Mucosa of descending colon (tissue), 3 donors: ENCODE measurements at places on chromosomes 16 and 17. TPM values are rescaled to one million over a fixed set of nuclear protein-coding genes. Genes with fewer than 3 reads are reported as not detected.

DNA sequence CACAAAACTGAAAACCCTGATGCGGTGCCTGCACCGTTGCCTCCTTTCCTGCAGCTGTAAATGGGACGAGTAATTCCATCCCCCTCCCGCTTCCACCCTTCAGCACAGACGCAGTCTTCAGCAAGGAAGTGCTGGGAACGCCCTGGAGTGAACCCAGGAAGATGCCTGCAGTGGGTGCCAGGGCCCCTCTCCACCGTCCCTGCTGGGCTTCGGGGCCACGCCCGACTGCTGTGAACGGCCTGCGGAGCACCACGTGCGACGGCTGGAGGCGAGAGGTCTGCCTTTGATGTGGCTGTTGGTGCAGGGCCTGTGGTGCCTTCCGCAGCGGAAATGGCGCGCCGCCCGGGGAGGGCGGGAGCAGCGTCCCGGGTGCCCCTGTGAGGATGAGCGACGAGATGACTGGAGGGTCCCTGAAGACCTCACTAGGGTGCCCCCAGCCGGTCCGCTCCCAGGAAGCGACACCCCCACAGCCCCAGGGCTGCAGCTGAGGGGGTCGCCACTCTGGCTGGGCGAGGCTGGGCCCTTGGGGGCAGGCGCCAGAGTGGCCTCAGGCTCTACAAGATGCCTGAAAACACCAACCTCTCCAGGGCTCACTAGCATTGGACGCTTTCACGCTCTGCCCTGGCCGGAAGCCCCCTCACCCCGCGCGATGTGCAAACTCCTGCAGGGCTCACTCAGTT, 749 bp upstream of the MC1R start:
- peak; percentile 92 for DNase-seq

DNA sequence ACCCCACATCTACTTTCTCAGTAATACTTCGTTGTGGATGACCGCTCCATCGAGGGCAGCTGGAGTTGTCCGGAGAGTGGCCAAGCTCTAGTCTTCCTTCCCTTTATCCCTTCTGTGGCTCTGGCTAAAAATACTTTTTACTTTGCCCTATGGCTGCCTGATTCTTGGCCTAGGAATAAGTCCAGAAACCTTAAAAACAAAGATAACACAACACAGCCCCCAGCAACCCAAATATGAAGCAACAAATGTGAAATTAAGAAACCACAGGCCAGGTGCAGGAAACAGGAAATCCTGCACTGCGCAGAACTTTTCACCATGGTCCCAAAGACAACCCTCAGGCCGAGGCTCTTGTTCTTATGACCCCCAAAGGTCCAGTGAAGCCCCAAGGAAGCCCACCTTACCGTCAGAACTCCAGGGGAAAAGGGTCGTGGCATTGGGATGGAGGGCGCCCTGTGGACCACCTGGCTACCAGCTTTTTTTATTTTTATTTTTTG, 26.0 kb downstream of the TK2 start:
- DNase-seq = no peak

GRCh38 chr16:56331399-56331798, 93.9 kb downstream of the AMFR start:
- no peak for DNase-seq

GRCh38 chr16:9365370-9365728, 273.9 kb downstream of the HAPSTR1 start:
- DNase-seq = no peak

DNA sequence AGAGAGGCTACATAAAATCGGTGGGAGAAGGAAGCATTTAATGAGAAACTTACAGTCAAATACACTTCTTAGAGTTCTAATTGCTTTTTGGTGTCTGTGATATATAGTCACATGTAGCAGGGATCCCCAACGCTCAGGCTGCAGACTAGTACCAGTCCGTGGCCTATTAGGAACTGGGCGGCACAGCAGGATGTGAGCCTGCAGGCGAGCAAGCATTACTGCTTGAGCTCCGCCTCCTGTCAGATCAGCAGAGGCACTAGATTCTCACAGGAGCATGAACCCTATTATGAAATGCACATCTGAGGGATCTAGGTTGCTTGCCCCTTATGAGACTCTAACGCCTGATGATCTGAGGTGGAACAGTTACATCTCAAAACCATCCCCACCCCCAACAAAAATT, 158.5 kb downstream of the TANC2 start:
- no peak for DNase-seq

- DNase-seq = peak; percentile 41
These were observed 34.0 kb downstream of the RAB11FIP4 start for GRCh38 chr17:31425282-31426040.

DNA sequence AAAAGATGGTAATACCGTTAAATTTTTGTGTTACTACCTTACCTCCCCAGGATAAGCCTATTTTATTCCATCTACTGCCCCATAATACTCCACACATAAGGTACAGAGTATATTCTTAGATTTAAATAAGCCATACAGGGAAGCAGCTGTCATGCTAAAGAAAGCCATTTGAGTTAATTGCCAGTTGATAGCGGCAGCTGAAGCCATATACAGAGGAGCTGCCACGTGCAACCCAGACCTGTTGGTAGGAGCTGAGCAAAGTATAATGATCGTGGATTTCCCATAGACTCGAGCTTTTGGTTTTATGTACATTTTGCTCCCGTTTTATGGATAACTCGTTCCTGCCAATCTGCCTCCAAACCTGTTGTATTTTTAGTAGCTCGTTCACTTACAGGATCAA, 12.0 kb downstream of the CPSF4L start:
- DNase-seq = no peak

DNA sequence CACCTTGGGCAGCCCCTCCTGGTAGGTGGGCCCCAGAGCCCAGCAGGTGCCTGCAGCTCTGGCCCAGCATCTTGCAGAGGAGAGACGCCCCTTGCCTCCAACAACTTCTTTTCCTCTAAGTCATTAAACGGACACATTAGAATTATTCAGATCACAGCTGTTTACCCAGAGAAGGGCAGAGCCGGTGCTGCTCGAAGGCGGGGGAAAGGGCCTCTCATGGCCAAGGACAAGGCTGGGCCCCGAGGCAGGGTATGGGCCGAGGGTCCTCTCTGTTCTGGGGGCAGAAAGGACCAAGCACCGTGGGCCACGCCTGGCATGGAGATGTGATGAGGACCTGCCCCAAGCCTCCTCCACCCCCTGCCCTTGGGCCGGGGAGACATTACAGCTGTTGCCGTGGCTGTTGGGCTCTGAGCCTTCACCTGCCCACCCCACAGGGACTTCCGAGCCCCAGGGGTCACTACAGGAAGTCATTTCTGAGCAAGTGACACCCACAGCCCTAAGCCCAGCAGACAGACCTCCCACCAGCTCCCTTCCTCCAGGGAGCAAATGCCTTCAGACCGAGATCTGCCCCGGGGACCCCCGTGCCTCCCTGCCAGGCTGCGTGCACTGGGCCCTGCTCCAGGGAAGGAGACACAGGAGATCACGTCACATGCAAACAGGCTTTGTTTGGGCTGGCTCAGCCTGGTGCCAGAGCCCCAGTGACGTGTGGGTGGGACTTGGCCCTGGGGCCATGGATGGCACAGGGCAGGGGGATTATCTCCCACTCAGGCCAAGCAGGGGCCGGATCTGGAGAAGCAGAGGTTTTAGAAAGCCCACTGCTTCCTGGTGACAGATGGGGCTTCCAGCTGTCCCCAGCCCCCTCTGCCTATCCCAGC, 699 bp upstream of the PVALEF start:
- no peak for DNase-seq

DNA sequence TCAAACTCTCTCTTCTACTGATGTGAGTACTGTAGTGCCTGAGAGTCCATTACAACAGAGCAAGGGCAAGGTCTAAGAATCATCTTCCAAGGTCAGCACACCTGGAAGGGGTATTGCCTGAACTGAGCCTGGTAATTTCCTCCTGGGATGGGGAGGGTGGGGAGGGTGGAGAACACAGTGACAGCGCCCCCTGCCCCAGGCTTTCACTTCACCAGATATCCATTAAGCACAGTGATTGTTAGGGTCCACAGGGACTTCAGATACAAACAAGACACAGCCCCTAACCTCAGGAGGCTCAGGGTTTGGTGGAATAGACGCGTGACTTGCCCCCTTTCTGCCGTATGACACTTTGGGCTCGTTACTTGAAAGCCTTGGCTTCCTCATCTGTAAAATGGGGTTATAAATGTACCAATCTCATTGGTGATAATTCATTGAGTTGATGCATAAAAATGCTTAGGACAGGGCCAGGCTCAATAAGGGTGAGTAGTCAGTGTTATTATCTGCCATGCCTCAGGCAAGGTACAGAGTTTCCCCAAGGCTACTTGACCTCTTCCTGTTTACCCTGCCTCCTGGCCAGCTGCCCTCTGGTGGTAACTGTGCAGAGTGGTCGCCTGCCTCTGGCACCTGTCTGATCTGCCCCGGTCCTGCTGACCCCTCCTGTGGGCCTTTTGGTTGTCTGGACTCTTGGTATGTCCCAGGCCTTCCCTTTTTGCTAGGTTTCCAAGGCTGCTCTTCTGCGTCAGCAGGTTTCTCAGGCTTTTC, 13.1 kb upstream of the BRD7 start:
- no peak for DNase-seq

- DNase-seq = no peak
These were observed 8.4 kb downstream of the AIPL1 start for GRCh38 chr17:6426356-6427101.

GRCh38 chr17:81994593-81995462, 17.4 kb downstream of the ASPSCR1 start:
- no peak for DNase-seq

DNA sequence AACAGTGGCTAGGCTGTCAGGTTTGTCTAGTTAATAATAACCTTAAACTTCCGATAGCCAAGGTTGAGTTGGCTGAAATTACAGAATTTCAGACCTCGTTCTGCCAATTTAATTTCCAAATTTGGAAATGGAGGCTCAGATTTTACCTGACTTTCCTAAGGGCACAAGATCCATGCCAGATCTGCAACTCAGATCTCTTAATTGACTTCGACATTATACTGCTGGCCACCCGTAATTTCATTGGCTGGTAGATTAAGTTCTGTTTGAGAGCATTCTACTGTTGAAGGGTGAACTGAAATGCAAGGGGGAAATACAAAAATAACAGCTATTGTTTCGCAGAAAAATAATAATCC, 210.8 kb downstream of the CNTNAP4 start:
- no peak for DNase-seq

GRCh38 chr17:11467639-11468038, 130.6 kb upstream of the DNAH9 start:
- DNase-seq = no peak

- no peak for DNase-seq
These were observed 3.4 kb upstream of the PDZD9 start for GRCh38 chr16:22004341-22004740.

- DNase-seq = peak; percentile 61
These were observed 646 bp downstream of the RABEP1 start for GRCh38 chr17:5282642-5283217.

DNA sequence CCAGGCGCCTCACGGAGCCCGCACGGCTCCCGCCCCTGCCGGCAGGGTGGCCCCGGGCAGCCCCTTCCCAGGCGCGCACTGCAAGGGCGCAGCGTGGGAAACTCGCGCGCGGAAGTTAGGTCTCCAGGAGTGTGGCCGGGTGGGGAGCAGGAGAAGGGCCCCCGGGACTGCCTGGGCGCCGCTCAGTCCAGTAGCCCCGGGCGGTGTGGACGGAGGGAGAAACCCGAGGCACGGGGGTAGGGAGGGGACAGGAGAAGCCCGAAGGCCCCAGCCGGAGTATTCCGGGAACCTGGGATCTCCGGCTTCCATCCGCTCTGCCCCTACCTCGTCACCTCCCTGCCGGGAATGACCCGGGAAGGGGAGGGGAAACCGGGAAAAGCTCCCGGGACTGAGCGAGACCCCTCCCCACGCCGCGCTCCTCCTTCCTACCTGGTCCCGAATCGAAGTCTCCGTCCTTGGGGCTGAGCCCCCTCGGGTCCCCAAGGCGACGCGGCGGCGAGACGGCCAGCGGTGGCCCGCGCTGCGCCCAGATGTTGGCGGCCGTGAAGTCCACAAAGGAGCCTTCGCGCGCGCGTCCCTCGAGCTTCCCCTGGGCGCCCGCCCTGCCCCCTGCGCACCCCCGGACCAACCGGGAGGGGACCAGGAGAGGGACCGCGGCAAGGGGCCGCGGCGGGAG, 418 bp downstream of the SOCS3 start:
- DNase-seq = no peak

- no peak for DNase-seq
These were observed 95.1 kb downstream of the METRNL start for GRCh38 chr17:83174362-83175118.

DNA sequence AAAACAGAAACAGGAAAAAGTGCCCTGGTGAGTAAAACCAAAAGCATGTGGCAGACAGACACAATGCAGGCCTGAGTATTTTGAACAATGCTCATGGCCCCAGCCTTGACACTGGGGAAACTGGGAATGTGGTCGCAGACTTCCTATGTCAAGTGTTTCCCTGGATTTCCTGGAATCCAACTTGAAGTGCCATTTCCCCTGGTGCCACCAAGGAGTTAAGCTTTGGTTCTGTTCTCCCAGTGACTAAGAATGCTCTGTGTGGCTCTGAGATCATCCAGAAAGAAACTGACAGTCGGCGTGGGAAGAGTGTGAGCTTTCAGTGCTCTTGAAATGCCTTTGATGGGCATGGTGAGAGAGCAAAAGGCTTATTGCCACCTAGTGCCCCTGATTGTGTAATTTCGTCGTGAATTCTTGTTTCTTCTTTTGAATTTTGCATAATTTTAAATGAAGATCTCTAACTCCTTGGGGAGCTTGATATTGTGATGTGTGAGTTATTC, 96.0 kb downstream of the YPEL2 start:
- no peak for DNase-seq

- DNase-seq = no peak
These were observed 910 bp downstream of the WBP2 start for GRCh38 chr17:75854101-75854748.

DNA sequence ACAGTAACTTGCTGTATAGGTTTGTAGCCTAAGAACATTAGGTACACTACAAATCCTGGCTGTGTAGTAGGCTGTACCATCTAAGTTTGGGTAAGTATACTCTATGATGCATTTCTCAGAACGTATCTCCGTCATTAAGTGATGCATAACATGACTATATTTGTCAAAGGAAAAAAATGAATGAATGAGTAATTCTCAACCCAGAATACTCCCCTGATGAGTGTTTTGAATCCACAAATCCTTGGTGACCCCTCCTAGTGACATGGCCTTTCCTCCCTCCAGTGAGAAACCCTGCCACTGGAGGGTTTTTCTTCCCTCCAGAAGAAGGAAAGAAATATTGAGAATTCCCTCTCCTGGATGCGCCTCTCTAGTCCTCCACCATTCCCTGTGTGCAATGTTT, 24.0 kb upstream of the SALL1 start:
- no peak for DNase-seq

GRCh38 chr16:14186007-14186794, 115.1 kb downstream of the MRTFB start:
- DNase-seq = no peak

- no peak for DNase-seq
These were observed 417.8 kb upstream of the CCL2 start for GRCh38 chr17:33837281-33837680.

The ABCA9 gene
- 3.6 TPM for total RNA-seq

The CCL8 gene
- total RNA-seq = 1.6 TPM

The CMTM2 gene
- total RNA-seq = not detected

The GDPD3 gene
- total RNA-seq = 51.7 TPM

The KRT12 gene
- 2.5 TPM for total RNA-seq

The TNRC6C gene
- 13.7 TPM for total RNA-seq

The SHISA6 gene
- total RNA-seq = 0.20 TPM

The RFFL gene
- total RNA-seq = 45.2 TPM

The NATD1 gene
- 7.2 TPM for total RNA-seq

The ABCA5 gene
- 100 TPM for total RNA-seq

The ASPA gene
- total RNA-seq = 3.7 TPM

The TBC1D28 gene
- not detected for total RNA-seq
